ENCODE measurements at places on chromosomes 7 and 10.

- DNase-seq = no peak
Observed at GRCh38 chr10:49175587-49176309, 12.4 kb downstream of the TMEM273 start.

DNA sequence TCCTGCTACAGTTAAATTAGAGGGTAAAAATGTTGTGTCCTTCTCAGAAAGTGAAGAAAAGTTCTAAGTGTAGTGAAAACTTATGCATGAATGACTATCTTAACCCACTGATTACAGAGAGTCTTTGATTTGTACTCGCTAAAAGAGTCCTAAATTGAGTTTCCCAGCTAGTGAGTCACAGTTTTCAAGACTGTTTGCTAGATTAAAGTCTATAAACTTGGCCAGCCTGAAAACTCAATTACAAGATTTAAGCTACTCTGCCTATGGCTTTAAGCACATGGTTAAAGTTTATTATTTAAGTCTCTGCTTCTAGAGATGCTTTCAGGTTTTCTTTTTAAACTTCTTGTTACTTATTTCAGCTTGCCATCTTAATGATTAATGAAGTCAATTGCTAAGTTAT is 44.4 kb downstream of the MRPS24 start:
- DNase-seq = no peak

DNA sequence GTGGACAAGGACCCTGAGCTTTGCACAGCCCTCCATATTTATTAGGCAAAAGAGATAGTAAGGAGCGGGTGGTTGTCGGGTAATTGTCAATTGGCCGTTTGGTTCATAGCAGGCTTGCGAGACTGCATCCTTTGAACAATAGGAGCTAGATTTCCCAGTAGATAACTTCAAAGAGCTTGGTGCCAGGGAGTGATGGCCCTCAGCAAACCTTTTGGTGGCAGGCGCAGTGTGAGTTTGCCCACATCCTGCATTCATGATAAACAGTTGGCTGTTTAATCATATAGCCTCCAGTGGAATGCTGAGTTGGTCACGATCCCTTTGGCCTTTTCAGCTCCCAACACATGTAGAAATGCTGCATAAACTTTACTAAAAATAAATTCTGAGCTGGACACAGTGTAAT is 156.9 kb downstream of the AKR1D1 start:
- no peak for DNase-seq

GRCh38 chr7:16204953-16205352 is 216.4 kb downstream of the CRPPA start:
- no peak for DNase-seq

DNA sequence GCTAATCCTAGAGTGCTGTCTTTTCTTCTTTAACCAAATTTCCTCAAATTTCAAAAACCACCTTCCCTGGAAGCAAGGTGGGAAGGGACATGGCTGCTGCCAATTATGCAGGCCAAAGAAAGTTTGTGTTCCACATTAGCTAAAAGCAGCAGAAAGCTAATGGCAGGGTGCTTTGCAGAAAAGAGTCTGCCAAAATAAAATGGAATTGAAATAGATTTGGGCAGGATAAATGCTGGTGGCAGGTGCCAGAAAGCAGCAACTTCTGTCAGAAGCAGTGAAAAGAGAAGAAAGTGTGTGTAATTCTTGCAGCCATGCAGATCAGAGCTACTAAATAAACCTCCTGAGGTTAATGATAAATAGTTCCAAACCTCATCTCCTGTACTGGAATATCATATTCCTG is 275.5 kb downstream of the ABCA13 start:
- DNase-seq = no peak

GRCh38 chr10:122362621-122363020 is 11.9 kb upstream of the PLEKHA1 start:
- no peak for DNase-seq

DNA sequence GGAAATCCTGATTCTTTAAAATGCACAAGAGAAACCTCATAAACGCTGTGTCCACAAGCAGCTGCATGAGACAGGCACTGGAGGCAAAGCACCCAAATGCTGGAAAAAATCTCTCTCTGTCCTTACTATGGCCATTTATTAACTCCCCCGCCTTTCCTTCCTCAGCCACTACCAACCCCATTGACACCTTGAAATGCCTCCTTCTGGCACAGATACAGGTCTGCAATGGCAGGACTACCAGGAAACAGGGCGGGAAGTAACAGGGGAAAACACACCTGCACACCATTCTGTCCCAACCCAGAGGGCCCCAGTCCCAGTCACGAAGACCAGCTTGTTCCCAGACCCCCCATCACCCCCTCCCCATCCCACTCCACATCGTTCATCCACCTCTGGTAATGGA is 224.3 kb downstream of the PARD3 start:
- DNase-seq = no peak

Data from activated CD8-positive, alpha-beta memory T cell treated with anti-CD3 and anti-CD28 coated beads for 4 hours (primary cell).